ENCODE measurements at places on chromosomes 5 and 9. TPM values are rescaled to one million over a fixed set of nuclear protein-coding genes. Genes with fewer than 3 reads are reported as not detected.

- DNase-seq = no peak
Measured at GRCh38 chr5:19988457-19988856, 457 bp upstream of the CDH18 start.

DNA sequence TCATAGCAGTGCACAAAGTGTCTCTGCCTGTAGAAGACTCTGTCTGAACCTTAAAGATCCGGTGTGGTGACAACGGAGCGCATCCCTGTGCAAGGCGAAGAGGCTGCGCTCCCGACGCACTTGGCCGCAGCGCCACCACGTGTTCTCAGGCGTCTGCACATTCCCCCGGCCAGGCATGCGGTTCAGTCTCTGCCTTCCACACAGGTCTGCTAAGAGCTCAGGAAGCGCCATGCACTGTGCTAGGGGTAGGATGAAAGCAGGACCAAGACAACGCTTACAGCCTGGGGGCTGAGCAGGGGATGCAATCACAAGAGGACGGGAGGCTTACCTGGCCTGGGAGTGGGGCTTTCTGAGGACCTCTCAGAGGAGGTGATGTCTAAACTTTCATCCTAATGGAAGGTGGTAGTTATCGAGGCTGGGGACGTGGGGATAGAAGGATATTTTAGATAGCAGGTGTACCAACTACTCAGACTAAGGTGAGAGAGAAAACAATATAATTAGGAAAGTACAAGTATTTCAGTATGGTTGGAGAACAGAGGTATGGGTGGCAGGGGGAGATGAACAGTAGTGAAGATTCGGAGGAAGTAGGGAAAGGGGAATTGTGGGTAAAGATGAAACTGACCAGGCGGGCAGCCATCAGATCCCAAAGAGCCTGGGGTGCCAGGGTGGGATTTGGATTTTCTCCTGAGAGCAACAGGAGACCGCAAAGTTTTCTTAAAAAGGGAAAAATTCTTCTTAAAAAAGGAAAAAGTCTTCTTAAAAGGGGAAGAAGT, 13.3 kb downstream of the CAPSL start:
- DNase-seq = peak; percentile 15

The ORM1 gene
- polyA plus RNA-seq = not detected

DNA sequence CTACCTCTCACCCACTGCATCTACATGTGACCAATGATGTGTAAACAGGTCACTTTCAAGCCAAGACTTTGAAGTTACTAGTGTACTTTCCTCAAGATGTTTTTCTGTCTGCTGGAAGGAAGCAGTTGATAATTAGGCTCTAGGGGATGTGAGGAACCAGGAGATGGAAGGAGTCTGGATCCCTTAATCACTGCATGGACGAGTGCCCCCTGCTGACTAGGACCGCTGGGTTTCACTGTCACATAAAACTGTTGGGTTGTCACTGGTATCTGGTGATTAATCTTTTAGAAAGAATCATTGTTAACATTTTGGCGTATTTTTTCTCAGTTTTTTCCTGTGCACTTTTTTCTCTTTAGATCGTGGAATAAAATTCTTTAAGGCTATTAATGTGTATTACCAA, 79.5 kb downstream of the SREK1 start:
- no peak for DNase-seq

DNA sequence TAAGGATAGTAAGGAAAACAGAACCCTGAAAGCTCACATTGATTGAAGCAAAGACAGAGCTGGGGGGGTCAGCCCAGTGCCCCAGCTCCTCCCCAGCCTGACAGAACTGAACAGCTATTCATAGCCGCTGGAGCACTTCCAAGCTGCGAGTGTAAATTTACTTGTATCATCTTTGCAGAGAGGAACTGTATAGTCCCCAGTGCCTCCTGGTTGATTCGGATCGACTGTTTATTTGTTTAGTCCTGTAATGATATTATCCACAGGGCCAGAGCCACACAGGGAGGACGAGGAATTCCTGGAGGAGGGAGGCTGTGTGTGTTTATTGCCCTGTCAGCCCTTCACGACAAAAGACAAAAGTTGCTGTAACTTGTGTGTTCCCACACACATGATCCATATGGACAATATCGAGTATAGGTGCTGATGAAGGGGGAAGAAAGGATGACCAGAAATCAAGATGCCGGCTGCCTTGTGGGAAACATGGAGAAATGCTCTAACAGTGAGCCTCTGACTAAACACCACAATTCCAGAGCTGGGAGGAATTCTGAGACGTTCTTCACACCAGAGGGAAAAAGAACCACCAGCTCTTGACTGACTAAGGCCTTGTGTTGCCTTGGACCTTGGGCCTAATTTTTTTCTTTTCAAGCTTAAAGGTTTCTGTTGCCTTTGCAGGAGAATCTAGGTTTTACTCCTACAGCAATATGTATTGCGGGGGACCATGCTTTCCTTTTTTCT, 31.1 kb downstream of the FOXD1 start:
- no peak for DNase-seq

The FGFR4 gene
- 0.12 TPM for polyA plus RNA-seq

The CSF1R gene
- 0.29 TPM for polyA plus RNA-seq

DNA sequence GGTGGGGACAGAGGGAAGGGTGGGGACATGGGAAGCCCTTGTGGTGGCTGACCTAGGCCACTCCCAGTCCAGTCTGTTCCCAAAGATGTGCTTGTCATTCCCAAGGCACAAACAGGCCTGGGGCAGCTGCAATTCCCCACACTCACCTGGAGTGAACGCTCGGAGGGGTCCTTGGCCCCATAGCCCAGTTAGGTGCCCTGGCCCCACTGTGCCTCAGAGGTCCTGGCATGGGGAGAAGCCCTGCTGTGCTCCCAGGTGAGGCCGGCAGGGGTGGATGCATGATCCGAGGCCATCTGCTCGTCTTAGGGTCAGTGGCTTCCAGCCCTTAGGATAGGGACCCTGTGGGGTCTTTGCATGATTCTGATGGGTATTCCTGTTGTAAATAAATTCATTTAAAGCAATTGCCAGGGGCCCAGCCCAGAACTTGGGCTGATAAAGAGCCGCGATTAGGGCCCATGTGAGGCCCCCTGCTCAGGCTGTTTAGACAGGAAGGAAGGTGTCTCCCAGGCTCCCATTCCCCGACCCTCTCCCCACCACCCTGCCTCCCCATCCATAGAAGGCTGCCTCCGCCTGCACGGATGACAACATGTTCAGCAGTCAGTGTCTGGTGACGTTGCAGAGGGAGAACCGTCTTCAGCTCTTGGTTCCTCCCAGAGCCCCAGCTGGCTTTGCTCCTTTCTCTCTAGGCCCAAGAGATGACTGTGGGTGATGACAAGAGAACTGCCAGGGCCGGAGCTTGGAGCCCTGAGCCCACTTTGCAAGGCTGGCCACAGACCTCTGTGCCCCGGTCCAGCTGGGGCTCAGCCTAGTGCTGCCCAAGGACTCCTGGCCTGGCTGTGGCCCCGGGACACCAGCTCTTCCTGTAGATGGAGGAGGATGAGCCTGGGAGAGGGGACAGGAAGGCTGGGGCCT, 28.4 kb upstream of the IRX4 start:
- no peak for DNase-seq

DNA sequence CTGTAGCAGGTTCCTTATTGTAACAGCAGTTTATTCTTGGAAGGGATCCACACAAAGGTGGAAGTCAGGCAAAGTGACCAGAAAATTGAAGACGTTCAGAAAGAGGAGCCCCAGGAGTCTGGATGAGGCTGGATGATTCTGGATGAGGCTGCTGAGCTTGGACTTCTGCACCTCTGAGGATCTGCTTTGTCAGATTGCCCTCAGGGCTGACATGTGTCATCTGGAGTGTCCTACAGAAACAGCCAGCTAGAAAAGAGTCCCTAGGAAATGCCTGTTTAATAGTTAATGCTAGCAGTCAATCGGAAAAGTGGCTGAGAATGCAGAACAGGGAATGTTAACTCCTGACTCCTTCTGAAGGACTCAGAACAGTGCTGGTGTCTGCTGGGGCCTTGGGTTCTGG, 236.4 kb downstream of the LRRC70 start:
- DNase-seq = no peak

DNA sequence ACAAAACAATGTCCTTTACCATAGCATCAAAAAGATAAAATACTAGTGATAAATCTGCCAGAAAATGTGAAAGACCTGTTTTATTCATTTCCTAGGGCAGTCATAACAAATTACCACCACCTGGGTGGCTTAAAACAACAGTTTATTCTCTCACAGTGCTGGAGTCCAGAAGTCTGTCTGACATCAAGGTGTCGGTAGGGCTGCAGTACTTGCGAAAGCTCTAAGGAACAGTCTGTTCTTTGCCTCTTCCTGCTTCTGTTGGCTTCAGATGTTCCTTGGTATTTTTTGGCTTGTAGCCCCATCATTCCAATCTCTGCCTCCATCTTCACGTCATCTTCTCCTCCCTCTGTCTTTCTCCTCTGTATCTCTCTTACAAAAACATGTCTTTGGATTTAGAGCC, 51.0 kb downstream of the PTPDC1 start:
- DNase-seq = peak; percentile 54

The LRRC19 gene
- not detected for polyA plus RNA-seq

DNA sequence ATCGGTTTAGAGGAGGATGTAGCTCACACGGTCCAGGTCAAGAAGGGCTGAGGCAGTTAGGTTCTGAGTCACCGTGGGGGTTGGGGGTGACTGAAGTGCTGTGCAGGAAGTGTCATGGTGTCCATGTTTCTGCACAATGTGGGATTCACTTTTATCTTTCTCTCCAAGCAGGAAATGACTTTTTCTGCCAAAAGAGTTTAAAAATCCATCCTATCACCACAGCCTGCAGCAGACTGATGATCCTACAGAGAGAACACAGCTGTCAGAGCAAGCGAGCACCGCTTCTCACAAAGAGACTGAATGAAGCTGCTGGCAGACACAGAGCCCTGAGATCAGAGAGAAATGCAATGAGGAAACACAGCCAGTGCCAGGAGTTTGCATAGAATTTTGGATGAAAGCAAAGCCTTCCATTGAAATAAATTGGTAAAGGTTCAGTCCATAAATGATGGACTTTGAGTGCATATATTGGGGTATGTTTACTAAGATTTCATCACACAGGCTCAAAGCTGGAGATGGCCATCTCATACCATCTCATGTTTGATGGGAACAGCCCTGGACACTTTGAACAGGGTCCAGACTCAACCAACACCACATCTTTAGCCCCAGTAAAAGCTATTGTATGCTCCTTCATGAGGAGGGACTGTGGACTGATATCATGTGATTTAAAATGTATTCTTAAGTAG, 213.9 kb upstream of the FBXL7 start:
- peak; percentile 41 for DNase-seq

The RAB3C gene
- not detected for polyA plus RNA-seq

The PRRT1B gene
- polyA plus RNA-seq = not detected

- DNase-seq = peak; percentile 86
Measured at GRCh38 chr9:134496413-134497282, 145.0 kb upstream of the COL5A1 start.

- no peak for DNase-seq
Measured at GRCh38 chr9:137255448-137256114, 454 bp downstream of the NELFB start.

DNA sequence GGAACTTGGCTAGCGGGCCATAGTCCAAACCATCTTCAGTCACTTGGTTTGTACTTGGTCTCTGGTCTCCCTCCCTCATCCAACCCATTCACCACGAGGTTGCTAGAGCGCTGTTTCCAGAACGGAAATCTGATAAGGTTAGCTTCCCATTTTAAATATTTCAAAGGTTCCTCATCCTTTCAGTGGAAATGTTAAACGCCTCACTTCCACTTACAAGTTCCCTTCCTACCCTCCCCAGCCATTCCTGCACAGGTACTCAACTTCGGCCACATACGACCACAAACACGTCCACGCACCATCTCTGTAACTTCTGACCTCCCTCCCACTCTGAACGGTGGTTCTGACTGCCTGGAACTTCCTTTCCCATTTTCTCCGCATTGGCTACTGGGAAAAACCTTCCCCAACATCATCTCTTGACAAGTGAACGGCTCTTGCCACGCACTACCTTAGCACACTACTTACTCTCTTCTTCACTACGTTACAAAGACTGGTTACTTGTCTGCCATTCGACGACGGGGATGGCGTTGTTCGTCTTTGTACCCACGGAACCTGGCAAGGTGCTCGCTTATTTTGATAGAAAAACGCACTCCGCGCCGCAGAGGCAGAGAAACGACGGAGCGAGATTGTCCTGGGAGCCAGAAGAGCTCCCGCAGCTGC, 629 bp downstream of the CCNH start:
- no peak for DNase-seq

- DNase-seq = no peak
Measured at GRCh38 chr5:2515180-2515764, 236.2 kb downstream of the IRX2 start.

- DNase-seq = no peak
Measured at GRCh38 chr9:33177639-33178038, 10.5 kb upstream of the B4GALT1 start.

The DCANP1 gene
- not detected for polyA plus RNA-seq

DNA sequence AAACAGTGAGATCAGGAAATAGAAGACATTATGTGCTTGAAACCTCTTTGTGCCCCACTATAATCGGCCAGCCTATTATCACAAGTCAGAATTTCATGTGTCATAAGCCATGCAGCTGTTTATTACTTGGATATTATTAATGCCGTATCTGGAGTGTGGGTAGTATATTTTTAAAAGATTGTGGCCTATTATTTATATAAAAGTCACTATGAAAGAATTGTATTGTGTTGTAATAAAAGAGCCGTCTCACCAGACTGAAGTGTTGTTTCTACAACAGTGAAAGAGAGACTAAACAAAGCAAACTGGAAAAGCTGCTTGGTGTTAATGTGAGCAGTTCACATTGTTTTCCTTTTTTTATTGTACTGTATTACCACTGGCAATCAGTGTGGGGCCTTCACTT, 449.1 kb downstream of the PSAT1 start:
- DNase-seq = no peak

DNA sequence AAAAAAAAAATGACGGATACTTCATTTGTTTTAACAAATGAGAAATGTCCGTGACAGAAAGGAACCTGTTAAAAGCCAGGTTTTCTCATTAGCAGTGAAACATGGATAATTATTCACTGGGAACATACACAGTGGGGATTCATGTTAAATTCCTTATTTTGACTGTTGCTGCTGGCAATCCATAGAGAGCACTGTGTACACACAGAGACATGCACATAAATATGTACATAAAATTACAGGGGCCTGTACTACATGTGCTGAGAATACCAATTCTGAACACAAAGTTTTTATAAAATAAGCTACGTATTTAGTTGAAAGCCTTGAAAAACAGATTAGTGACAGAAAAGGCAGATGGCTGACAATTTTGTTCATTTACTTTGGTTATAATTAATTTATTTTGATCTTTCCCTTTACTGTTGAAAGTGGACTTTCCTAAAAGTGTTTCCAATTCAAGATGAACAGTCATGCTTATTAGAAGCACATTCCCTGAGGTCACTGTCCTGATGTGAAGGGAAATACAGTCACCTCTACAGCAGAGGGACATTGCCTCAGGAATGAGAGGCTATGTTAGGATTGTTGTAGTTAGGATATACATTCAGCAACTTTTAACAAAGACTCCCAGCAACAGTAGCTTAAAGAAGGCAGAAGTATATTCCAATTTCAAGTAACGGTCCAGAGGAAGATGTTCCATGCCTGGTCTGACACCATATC, 166.7 kb downstream of the SAXO1 start:
- DNase-seq = no peak

GRCh38 chr5:56995596-56995995, 43.7 kb upstream of the MIER3 start:
- no peak for DNase-seq
